Suprapubic skin (tissue), 4 donors: ENCODE measurements at places on chromosomes 3 and 15.
A peak's percentile ranks its signal among the peaks of the same experiment; 100 is the strongest.

DNA sequence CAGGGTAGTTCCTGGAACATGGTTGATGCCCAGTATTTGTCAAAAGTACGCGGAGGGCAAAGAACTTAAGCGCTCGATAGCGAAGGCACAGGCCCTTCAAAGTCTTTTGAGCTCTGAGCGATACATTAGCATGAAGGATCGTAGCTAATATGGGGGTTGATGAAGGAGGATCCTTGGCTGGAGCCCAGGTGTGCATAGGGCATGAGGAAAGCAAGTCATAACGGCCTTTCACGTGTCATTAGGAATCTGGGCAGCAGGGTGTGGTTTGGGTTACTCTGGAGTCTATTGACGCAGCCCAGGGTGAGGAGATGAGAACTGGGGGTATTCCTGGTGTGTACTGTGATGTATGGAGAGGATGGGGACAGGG is 31.7 kb downstream of the SPINK8 start:
- no peak for DNase-seq

GRCh38 chr3:115927197-115927596 is 303.9 kb downstream of the GAP43 start:
- DNase-seq = no peak

DNA sequence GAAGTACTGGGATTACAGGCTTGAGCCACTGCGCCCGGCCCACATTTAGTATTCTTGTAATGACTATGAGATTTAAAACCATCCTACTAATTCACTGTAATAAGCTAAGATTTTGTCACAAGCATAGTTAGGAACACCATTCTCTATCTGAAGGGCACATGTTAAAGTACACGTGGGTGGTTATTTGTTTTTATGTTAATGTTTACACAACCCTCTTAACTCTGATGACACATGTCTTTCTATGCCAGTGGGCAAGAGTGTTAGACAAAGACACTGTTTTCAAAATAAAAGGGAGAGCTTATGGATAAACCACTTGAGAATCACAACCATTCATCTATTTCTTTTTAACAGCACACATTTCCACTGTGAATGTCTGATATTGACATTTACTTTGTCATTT is 537.6 kb upstream of the IL12A start:
- DNase-seq = no peak

DNA sequence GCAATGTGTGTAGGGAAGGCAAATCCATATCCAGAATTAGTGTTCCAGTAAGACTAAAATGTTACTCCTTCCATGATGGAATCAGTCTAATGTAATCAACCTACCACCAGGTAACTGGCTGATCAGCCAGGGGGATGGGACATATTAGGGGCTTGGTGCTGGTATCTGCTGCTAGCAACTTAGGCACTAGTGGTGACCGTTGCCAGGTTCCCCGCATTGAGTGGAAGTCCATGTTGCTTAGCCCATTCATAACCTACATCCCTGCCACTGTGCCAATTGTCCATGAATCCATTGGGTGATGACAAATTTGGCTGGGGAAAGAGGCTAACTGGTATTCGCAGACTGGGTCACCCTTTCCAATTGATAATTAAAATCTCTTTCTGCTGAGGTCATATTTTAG is 212.2 kb upstream of the ROBO1 start:
- DNase-seq = no peak

DNA sequence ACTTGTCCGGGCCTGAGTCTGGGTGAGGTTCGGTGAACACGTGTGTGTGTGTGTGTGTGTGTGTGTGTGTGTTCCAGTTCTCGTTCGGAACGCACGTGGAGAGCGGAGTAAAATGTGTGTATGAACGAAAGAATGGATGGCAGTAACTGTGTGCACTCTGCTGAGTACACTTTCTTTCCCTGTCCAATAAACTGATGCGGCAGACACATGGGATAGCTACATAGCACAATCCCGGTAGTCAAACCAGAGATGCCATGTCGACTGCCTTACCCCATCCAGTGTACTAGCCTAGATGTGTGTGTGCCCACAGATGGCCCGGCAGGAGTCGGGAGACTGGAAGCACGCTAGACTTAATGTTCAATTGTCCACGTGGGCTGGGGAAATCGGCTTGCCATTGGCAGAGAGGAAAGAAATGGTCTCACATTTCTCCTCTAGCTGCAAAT is 507 bp upstream of the GOLIM4 start:
- DNase-seq = peak; percentile 78

- DNase-seq = no peak
Observed at GRCh38 chr15:57273402-57273801, 102.9 kb upstream of the CGNL1 start.

- no peak for DNase-seq
Observed at GRCh38 chr3:155753038-155753639, 8.3 kb upstream of the PLCH1 start.

DNA sequence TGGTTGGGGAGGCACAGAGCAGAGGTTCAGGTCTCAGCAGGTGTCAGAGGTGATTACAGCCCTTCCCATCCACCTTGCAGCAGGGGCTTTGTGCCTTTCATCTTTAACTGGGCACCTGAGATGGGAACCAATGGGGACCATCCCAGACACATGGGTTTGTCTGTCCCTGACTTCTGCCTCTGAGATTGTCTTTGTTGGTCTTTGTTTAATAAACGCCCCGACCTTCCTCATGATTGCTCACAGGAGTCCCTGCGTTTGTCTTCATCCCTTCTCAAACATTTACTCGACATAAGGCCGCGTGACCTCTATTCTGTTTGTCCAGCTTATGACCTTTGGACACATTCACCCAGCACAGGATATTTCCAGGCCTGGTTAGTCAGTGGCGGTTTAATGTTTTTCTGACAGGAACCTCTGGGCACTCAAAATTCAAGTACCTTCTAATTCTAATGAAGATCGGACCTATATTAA is 5.9 kb downstream of the ZSCAN2 start:
- no peak for DNase-seq

DNA sequence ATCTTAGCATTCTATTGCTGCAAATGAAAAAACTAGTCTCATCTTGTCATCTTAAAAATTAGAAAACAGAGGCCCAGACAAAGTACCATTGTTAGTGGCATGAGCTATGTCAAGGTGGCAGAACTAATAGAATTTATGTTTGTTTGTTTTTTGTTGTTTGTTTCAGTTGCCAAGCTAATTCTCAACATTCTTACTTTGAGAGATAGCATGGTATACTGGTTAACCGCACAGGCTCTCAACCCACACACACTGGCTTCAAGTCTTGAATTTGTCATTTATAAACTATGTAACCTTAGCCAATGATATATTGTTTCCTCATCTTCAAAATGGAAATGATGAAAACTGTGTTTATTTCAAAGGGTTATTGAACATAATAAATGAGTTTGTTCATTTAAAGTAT is 367.6 kb upstream of the PLSCR5 start:
- DNase-seq = no peak

DNA sequence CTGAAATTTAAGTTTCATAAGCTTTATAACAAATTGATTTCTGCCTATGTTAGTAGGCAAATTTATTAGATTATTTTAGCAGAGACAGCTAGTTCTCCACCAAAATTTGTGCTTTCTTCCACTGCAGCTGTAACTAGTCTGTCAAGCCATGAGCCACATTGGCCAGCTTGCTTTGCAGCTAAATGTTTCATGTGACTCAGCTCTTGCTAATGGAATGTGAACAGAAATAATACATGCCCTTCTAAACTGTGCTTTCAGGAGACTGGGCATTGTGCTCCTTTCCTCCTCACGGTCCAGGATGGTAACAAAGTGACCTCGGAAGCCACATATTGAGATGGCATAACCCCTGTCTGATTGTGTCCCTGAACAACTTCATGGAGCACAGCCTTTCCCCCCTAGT is 51.3 kb upstream of the KPNA4 start:
- no peak for DNase-seq

GRCh38 chr3:48648188-48648850 is 13.1 kb upstream of the SLC26A6 start:
- no peak for DNase-seq

GRCh38 chr3:64301476-64301875 is 76.2 kb upstream of the PRICKLE2 start:
- no peak for DNase-seq

DNA sequence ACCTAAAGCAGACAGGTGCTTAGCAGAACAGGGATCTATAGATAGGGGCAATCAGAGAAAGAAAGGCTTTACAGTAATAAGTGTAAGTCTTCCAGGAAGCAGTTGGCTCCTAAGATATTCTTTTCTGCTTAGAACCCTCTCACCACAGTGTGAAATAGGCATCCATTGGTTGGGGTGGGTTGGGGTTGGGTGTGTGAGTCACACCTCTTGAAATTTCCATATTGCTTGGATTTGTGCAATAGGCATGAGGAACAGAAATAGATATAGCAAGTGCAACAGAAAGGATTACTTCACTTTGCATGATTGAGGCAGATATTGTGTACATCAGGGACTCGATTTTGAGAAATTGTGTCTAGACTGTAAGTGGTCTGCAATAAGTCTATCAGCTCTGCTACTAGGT is 200.1 kb upstream of the GAP43 start:
- DNase-seq = no peak

DNA sequence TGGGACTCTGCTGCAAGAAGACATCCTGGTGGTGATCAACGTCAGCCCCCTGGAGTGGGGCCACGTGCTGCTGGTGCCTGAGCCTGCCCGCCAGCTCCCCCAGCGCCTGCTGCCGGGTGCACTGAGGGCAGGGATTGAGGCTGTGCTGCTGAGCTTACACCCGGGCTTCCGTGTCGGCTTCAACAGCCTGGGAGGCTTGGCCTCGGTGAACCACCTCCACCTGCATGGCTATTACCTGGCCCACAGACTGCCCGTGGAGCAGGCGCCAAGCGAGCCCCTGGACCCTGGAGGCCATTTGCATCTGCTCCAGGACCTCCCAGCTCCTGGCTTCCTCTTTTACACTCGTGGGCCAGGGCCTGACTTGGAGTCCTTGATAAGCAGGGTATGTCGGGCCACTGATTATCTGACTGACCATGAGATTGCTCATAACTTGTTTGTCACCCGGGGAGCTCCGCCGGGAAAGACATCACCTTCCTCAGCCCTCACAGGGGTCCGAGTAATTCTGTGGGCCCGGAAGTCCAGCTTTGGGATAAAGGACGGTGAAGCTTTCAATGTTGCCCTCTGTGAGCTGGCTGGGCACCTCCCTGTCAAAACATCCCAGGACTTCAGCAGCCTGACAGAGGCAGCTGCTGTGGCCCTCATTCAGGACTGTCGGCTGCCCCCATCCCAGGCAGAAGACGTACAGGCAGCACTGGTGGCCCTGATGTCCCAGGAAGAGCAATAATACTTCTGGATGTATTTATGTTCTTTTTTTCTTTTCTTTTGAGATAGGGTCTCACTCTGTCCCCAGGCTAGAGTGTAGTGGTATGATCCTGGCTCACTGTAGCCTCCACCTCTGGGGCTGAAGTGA is 7.6 kb downstream of the GDPGP1 start:
- DNase-seq = no peak

DNA sequence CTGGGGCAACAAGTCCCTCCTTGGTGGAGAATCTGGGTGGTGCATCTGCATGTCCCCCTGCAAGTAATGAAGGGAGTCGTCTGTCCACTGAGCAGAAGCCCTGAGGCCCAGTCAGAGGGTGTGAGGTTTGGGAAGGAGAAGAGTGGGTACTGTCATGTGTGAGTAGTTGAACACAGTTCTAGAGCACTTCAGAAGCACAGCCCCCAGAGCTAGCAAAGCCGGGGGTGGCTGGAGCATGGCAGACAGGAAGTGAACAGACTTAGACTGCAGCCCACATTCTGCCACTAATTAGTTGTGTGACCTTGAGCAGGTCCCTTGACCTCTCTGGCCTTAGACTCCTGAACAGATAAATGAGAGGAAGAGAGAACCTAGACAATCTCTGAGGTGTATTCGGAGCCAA is 207.6 kb downstream of the UACA start:
- no peak for DNase-seq

DNA sequence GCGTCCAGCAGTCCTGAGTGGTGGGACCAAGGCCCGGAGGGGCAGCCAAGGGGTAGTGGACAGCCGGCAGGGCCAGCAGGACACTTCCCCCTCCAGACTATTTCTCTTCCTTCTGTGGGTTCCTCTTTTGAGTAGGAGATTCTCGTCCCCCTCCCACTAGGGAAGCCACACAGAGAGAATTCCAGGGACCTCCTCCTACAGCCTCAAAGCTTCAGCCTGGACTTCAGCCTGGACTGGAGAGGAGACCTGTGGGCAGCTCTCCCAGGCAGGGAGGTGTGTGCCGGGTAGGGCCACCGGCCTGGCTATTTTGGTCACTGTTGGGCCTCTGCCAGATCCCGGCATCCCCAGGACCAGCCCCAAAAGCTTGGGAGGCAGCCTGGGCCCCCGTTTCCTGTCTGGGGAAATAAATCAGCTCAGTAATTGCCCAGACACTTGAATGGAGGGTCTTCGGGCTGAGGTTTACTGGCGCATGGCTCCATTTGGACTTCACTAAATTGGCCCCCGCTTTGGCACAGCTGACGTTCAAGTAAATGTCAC is 1.3 kb downstream of the SLC6A6 start:
- DNase-seq = no peak

- DNase-seq = no peak
Observed at GRCh38 chr3:4495294-4496086, 2.3 kb downstream of the ITPR1 start.

DNA sequence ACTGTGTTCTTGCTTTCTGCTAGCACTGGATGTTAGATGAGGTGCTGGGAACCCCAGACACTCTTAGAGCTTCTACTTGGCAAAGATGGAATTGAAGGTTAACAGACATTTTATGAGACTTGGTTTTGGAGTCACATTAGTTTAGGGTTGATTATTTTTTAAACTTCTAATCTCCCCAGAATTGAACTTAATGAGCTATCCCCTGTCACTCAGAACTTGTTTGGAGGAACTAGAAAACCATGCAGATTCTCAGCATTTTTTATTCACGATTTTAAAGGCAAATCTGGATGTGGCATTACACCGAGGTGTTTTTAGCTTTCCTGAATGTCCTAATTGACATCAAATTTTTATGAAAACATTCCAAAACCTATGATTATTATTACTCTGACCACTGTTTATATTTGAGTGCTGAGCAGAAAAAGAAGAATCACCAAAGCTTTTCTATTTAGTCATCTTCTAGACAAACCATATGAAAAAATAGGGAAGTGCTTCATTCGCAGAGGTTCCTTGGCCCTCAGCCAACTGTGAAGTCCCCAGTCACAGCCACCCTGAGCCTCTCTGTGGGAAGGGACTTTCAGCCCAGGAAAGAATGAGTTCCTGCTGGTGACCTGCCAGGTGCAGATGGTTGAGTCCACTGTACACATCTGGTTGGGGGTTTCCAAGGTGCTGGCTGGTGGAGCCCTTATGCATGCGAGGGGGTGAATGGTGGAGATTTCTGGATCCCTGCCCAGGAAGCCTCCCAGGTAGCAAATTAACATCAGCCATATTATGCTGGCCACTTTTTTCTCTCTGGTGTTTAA is 196.0 kb upstream of the TOPAZ1 start:
- no peak for DNase-seq

- DNase-seq = no peak
Observed at GRCh38 chr3:51718547-51719409, 11.9 kb downstream of the GRM2 start.

GRCh38 chr3:53936347-53936746 is 44.7 kb upstream of the SELENOK start:
- DNase-seq = no peak

- DNase-seq = no peak
Observed at GRCh38 chr3:32869513-32870047, 51.8 kb downstream of the TRIM71 start.
